Islet precursor cell (in vitro differentiated cells): ENCODE measurements at places on chromosomes 5 and 9.
A peak's percentile ranks its signal among the peaks of the same experiment; 100 is the strongest.

- no peak for DNase-seq
Measured at GRCh38 chr5:158644301-158644700, 455.4 kb downstream of the EBF1 start.

DNA sequence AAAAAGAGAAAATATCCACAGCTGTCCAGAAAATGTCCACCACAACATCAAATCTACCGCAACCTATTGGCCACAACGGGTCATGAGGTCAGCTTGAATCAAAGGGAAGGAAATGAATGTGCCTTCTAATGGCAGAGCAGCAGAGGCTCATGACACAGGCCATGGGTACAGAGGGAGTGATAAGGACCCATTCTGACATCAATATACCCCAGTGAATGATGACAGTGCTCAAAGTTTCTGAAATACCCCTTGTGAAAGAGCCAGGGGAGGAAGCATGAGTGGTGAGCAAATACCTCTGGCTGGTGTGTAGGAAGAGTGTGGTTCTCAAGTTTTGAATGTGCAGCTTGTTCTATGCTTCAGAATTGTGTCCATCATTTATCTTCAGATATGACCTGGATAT, 348.2 kb downstream of the IRX1 start:
- DNase-seq, result no peak

DNA sequence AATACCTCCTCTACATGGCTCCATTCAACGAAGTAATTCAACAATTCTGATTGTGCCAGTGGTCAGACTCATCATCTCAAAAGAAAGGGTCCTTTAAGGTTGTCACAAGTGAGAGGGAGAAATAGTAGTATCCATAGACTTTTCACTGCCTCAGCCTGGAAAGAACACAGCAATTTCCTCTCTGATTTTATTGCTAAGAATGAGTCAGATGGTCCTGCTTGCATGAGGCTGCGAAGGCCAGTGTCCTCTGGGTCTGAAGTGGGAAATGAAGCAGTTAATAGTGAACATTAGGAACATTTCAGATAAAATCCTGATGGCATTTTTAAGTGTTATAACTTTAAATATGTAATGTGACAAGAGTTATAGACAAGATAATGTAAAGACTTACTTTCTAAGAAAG, 979.0 kb downstream of the EFNA5 start:
- no peak for DNase-seq

DNA sequence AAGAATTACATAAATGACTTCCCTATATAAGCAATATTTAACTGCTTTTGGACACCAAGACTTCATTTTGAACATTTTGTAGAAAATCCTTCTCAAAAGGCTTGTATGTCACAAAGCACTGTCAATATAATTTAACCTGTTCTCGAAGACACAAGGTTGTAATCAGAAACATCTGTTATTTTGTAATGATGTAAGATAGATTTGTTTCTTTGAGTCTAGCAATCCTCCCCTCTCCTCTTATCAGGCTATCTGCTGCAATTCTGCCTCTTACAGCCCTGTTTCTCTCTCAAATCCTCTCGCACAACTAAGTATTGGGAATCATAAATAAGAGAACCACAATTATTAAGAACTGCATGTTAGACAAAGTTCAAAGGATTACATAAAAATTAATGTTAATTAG, 18.6 kb upstream of the TARS1 start:
- no peak for DNase-seq

- DNase-seq, result no peak
Measured at GRCh38 chr5:96961053-96961452, 25.2 kb downstream of the LNPEP start.

DNA sequence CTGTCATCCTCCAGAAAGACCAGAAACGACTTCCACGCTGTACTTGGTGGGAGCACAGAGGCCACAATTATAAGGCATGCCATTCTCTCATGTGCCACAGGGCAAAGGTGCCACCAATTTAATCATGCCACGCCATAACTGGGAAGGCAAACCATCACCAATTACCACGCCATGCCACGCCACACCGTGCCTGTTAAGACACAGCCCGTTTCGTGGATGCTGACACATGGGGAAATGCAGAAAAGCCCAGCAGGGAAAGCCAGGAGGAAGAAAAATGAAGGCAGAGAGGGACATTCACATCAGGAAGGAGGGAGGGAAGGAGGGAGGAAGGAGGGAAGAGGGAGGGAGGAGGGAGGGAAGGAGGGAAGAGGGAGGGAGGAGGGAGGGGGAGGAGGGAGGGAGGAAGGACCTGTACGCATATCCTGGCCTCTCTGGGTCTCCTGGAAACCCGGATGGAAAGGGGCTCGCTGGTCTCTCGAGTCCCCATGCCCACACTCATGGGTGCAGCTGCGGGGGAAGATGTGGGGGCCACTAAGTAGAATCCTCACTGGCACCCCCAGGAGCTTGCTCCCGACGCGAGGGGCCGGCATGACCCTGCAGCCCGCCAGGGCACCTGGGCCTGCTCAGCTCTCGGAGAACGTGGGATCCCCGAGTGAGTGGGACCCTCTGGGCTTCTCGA, 61.7 kb upstream of the UBAC1 start:
- DNase-seq, result no peak

DNA sequence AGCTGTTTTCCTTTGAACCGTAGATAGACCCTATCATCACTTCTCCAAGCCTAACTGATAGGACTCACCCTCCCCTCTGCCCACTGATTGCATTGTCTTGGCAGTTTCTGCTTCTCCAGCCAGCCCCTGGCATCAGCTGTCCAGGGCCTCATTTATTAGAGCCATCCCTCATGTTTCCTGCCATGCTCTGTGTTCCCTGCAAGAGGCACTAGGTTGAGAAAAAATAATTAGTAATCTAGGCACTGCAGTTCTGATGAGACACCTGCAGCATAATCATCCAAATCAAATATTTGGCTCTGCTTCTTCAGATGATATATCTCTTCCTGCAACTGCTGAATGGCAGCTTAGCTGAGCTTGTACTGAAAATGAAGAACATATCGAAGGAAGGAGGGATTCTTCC, 303.0 kb upstream of the TLE4 start:
- DNase-seq, result no peak

GRCh38 chr5:130425424-130425823, 521.2 kb downstream of the CHSY3 start:
- no peak for DNase-seq

- no peak for DNase-seq
Measured at GRCh38 chr5:54651482-54652076, 134.0 kb downstream of the SNX18 start.

- no peak for DNase-seq
Measured at GRCh38 chr9:77021291-77021894, 1.9 kb downstream of the FOXB2 start.

GRCh38 chr9:95626341-95626740, 109.6 kb upstream of the PTCH1 start:
- no peak for DNase-seq

GRCh38 chr5:170254056-170254455, 21.3 kb downstream of the C5orf58 start:
- peak; percentile 74 for DNase-seq

- DNase-seq, result no peak
Measured at GRCh38 chr5:115807654-115808052, 8.8 kb downstream of the CDO1 start.

DNA sequence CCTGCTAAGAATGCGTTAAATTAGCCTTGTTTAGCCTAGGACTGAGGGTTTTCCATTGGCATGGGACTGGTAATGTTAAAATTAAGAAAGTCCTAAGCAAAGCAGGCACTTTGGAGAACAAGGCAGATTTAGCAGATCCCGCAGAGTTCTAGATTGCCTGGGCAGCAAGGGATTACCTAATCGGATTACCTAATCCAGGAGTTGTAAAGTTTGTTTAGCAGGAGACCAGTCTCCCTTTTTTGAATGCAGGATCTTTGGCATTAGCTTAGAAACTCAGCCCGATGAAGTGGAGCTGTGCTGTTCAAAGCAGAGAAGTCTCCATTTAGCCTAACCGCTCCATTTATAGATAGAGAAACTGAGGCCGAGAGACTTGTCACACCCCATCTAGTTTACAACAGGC, 206.0 kb downstream of the DMRT2 start:
- DNase-seq, result no peak
